ENCODE measurements at places on chromosomes 3 and 15.

- no peak for DNase-seq
Observed at GRCh38 chr3:62601238-62602070, 228.1 kb upstream of the FEZF2 start.

DNA sequence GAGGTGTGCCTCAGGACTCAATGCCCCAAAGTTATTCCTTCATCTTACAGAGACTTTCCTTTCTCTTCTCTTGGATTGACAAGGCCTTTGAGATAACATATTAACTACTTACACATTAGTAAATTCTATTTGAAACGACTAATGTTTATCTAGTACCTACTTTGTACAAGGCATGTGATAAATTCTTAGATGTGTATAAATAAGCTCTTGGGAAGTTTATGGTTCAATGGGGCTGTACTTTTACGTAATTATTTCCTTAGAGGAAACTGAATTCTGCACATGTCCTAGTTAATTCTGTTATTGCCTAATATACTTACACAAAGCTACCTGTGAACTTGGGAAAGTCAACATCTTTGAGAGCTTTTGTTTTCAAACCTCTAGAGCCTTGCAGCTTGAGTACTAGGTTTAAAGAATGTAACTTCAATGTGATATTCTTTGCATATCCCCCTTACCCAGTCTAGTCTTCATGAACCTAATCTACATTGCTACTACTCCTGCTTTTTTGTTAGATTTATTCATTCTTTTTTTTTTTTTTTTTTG, 58.5 kb upstream of the RAP2B start:
- DNase-seq = no peak

DNA sequence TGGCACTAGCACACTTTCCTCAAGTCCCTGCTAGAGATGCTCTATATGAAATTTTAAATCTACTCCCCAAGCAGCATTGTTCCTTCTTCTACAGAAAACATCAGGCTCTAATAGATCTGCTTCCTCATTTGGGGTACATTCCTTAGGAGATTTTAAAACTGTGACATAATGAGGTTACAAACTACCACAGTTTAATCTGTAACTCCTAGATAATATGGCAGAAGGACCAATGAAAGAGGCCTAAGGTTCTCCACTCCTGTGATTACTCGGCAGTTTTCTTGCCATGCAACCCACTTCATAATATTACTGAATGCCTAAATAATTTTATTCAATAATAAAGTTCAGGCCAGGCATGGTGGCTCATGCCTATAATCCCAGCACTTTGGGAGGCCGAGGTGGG, 16.1 kb downstream of the ZNF106 start:
- DNase-seq = no peak

DNA sequence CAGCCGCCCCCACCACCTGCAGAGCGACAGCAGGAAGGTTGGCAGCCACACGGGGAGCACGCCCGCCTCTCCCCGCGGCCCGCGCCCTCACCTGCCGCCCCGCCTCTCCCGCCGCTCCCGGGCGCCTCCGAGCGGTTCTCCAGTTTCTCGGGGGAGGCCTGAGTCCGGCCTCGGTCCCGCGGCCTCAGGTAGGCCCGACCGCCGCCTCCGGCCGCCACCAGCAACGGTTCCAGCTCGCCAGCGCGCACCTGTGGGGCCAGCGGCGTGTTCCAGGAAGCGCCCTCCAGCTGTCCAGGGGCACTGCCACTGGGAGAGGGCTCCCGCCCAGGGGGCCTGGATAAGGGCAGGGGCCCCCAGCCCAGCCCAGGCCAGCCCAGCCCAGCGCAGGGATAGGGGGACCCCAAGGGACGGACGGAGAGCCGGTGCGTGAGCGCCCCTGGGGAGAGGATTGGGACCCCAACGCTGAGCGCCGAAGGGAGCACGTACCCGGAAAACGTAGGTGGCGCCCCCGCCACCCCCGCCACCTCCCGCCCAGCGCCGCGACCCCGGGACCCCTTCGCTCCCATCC, 2.2 kb downstream of the LTK start:
- DNase-seq = no peak

DNA sequence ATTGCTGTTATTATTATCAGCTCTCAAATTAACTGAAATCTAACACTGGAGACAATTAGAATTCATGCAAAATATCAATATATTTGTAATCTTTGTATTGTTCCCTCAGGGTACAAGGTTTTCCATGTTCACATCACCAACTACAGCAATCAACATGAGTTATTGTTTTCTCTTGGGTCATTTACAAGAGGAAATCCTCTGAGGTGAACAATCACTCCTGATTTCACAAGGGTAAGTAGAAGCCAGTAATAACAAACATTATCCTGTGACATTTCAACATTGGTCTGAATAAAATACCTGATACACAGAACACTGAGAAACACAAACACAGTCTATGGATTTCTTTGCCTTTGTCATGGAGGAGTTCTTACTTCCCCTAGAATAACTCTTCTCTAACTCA, 174.0 kb downstream of the SUCNR1 start:
- DNase-seq = no peak

- no peak for DNase-seq
Observed at GRCh38 chr3:46297658-46298423, 55.6 kb downstream of the CCR3 start.

- no peak for DNase-seq
Observed at GRCh38 chr3:146532406-146532805, 12.0 kb downstream of the PLSCR1 start.
